NAMALWA (cell line): ENCODE measurements at places on chromosomes 6 and 20.
A peak's percentile ranks its signal among the peaks of the same experiment; 100 is the strongest.

DNA sequence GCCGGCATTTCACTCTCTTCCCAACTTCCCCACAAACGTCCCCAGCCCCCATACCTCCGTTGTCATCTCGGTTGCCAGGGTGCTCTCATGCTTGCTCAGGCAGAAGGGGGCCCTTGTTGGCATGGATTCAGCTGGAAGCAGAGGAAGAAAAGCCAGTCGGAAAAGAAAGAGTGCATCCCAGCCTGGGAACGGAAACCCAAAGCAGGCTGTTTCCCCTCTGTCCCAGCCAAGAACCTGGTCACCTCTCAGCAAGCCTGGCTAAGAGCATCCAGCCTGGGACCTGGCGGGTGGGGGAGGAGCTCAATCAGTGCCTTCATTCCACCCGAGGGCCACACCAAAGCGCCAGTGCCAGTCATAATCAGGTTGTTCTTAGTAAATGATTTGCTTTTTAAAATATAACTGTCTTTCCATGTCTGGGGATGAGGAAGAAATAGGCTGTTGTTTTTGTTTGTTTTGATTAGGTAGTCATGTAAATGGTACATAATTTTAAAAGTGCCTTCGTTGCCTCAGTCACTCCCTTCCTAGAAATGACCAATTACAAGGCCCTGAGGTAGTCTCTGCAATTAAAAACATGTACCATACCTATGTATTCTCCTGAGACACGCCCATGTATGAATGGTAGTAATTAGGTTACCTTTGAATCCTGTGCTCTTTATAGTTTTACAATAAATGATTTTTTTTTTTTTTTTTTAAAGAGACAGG is 21.1 kb downstream of the CHMP4B start:
- DNase-seq = no peak

- DNase-seq = no peak
These were observed 136.1 kb downstream of the SLC24A3 start for GRCh38 chr20:19348582-19348981.

DNA sequence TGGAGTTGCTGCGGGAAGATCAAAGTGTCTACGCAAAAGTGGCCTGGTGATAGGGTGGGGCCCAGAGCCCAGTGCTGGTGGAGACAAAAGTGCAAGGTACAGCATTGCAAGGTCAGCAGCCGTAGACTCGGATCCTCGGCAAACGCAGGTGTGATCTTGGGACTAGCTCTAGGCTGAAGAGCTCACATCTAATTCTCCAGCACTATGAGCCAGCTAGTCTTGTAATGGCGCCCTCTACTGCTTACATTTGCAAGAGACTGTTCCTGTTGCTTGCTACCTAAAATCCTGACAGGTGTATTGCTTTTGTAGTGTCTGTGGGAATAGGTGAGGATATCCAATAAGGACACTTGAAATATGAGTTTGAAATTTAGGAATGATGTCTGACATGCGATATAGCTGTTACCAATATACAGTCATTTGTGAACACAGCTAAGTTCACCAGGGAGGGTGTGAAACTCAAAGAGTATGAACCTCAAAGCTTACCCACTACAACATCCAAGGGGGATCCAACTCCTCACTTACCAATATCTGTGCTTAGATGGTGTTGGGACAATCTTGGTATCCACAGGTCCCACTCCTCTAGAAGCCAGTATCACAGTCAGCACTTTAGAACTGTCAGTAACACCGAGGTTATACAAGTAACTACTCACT is 58.4 kb downstream of the PDE7B start:
- DNase-seq = peak; percentile 81

DNA sequence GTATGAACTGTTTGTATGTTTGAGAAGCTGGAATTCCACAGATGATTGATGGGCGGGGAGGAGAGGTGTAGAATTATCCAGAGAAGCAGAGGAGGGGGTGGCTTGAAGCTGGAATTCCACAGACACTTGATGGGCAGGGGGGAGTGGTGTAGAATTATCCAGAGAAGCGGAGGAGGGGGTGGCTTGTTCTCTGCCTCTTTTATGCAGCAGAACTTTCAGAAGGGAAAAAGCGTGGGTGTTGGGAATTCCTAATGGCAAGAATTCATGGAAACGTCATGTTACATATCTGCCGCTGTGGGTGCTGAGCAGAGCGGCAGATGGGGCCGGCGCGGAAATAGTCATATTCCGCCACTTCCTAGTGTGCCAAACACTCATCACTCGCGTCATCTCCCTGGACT is 167.9 kb upstream of the KCNG1 start:
- DNase-seq = no peak
